ENCODE measurements at places on chromosomes 5 and 9.

DNA sequence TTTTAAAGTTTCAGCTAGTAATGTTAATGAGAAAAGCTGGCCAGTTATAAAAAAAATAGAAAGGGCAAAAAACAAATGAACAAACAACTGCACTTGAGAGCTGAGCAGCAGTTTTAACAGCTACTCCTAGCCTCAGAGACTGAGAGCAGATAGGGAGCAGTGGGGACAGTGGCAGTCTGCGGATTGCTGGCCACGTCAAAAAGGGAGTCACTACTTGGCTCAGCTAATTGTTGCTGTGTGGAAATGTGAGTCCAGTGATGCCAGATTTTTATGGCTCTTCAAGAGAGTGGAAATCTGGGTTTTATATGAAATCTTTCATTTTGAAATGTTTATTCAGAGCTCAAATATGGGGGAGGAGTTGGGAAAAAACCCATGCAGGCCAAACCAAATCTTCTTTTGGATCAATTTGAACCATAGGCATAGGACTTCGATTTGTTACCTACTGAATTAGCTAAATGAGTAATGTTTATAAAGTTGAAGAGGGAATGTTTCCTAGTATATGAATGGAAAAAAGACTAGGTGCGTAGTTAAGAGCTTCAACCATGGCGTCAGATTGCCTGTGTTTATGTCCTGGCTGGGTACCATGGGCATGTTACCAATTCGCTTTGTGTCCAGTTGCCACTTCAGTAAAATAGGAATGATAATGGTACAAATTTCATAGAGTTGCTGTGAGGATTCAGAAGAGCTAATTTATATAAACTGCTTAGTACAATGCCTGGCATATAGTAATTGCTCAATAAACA lies 102.1 kb downstream of the PAM start:
- no peak for DNase-seq

DNA sequence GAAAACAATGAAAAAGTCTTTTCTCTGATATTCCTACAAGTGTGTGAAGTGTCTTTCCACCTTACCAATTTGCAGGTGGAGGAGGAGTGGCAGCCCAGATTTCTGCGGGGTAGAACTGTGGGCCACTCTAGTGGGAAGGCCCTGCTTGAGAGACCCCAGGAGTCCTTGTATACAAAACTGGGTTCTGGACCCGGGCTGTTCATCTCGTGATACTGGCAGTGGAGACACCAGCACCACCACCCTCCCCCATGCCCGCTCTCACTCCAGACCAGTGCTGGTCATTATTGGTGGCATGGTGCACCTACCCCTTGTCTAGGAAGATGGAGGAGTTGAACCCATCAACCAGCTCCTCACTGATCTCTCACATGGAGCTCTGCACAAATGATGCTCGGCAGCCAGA lies 16.2 kb upstream of the TDRD7 start:
- DNase-seq = no peak

DNA sequence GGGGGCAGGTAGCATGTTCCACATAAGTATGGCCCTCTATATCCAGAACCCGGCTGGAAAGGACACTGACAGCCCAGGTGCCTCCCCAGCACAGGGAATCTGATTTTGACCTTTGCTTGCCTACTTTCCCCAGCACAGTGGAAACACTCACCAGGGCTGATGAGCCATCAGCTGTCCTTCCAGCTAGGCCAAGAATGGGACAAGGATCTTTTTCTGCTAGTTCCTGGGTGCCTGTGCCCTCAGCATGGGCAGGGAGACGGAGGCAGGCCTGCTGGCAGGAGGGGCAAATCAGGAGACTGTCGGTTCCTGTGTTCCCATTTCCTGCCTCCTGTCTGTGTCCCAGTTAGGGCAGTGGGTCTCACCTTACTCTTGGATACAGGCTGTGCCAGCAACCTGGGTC lies 1.1 kb downstream of the CYFIP2 start:
- DNase-seq = no peak

GRCh38 chr5:132489871-132490483 lies 596 bp downstream of the IRF1 start:
- no peak for DNase-seq

- DNase-seq = no peak
Measured at GRCh38 chr9:20618361-20618802, 3.9 kb downstream of the MLLT3 start.

- DNase-seq = no peak
Measured at GRCh38 chr5:34620185-34620584, 35.9 kb upstream of the RAI14 start.

DNA sequence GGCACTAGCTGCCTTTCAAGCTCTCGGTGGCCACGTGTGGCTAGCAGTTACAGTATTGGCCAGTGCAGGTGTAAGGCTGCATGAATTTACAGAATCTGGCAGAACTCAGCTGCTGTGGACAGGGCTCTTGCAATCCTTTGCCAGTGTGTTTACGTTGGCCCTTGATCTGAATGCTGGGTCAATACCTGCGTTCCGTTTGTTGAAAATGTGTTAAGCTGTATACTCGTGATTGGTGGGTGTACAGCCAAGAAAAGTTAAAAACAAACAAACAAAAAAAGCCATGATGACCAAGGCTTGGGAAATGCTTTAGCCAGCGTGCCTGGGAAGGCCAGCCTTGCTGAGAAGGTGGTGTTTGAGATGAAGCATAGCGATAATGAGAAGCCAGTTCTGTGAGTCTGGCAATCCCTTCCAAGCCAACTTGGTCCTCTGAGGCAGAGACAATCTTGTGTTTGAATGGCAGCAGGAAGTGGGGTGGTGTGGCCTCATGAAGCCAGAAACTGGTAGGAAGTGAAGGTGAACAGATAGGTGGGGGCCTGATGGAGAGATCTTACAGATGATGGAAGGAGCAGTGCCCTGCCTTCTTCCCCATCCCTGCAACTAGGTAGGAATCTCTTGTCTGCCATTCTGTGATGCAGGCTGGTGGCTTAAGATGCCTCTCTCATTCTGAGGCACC lies 820 bp upstream of the CFAP90 start:
- no peak for DNase-seq

DNA sequence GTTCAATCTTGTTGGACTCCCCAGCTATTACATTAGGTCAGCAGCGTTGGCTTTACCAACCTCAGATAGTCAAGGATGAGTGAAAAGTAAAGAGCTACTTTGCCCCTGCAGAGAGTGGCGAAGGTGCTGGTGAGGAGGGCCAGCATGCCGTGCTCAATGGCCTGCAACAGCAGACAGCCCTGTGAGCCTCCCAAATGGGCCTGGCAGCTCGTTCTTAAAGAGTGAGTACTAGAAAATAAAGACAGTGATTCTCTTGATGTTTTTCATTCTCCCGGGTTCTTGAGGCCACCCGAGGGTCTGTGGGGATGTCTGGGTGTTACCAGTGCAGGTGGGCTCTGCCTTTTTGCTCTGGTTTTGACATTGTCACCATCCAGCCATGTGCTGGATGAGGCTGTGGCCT lies 16.2 kb downstream of the GADD45G start:
- DNase-seq = no peak

- DNase-seq = no peak
Measured at GRCh38 chr9:91117959-91118703, 243.6 kb downstream of the AUH start.

DNA sequence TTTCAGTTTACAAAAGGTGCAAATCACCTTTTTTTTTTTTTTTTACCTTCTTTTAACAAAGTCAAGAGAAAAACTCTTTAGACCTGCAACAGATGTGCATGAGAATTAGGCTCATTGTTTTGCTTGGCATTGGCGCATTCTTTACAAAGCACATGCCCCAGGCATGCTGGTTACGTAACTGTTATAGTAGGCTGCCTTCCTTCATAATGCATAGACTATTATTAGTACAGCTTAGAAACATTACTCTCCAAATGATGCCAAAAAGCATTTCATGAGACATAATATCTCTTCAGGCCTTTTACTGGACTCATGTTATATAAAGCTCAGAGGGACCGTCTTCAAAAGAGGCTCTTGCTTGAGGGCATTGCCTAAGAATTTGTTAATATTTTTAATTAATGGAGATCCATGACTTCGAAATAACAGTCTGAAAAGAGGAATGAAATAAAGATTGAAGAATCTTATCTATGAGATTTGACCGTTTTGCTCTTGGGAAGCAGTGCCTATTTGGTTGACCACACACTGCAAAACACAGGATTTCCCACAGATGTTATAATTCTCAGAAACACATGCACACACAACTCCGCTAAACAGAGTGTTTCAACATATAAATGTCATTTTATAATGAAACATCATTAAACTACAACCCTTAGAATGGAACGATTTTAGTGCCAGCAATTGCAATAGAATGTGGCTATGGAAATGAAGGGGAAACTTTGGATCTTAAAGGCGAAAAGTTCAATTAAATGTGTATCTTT lies 478.7 kb downstream of the PRR16 start:
- no peak for DNase-seq

GRCh38 chr9:133058550-133059320 lies 3.0 kb upstream of the CEL start:
- no peak for DNase-seq

GRCh38 chr9:93123561-93124283 lies 10.3 kb downstream of the NINJ1 start:
- DNase-seq = no peak

DNA sequence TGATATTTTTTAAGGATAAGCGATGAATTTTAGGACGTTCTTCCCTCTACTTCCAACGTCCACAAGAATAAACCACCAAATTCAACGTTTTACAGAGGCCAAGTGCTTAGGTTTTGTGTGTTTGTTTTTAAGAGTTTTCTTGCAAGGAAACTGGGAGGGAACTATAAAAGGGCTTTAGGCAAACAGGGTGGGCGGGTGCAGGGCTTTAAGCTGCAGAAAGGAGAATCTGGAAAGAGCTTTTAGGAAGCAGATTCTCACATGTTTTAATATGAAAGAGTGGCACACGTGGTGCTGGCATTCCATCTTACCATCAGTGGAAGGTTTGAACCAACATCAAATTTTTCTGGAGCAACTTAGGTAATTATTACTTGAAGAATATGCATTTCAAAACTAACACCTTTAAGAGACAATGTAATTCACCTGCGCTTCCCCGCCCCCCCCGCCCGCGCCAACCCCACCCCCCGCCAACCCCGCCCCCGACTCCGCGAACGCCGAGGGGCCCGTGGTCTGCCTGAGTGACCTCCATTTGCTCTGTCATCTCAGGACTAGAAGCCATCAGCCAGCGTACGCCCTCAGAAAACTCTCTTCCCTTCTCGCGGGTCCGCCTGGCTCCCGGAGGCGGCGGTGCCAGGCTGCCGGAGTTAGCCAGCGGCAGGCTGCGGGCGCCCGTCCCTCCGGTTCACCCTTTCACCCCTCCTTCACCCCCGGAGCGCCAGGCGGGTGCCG lies 911 bp upstream of the PIK3R1 start:
- no peak for DNase-seq

DNA sequence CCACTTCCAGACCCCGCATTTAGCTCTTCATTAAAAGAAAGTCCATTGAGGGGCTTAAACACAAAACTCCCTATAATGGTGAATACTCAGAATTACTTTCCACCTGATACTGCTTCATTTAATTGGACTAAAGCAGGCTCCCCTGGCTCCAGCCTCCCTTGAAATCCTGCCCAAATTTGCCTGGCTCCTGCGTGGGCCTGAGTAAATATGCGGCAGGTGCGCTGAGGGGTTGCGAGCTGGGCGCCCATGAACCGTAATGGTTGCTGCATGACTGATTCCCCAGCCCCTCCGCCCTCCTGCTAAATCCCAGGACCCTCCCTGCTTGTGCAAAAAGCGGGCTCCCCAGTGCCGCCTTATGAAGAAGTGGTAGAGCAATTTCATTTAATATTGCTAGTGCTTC lies 639.7 kb downstream of the BNC2 start:
- no peak for DNase-seq

- no peak for DNase-seq
Measured at GRCh38 chr9:130010151-130010988, 32.6 kb downstream of the FNBP1 start.

DNA sequence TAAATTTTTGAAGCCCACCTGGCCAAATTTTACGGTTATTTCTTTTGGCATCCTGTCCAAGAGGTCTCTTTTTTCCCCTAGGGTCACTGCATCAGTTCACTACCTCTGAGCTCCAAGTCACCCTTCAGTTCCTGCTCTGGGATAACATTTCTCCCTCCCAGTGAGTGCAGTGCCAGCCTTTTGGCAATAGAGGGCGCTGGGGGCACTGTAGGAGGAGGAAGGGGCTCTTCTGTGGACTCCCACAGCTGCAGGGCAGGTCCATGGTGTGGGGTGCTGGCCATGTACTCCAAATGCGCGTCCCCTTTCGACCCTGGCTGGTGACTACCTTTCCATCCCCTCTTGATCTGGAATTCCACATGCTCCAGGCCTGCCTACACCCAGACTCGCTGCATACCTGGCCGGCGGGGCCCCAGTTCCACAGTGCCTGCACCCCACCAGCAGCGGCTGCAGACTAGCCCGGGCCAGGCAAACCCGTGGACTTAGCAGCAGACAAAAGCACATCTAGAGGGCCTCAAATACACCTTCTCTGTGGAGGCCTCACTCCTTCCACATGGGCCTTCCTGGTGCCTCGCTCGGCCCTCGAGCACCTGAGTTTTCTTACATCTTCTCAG lies 20.3 kb upstream of the NINJ1 start:
- DNase-seq = no peak

- DNase-seq = no peak
Measured at GRCh38 chr5:82168294-82168693, 109.9 kb downstream of the RPS23 start.

DNA sequence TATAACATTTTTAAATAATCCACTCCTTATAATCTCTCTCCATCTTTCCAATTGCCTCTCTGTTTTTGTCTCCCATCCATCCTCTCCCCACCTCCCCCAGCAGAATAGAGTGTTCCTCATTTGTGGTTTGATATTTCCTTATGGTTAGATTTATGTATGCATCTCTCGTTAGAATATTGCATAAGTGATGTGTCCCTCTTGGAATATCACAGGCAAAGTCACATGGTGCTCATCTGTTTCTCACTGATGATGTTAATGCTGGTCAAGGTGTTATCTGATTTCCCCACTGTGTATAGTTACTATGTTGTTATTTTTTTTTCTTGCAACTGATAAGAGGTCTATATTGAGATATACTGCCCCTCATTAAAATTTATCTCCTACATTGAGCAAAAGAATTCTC lies 3.1 kb upstream of the LRRC70 start:
- no peak for DNase-seq

GRCh38 chr5:178077751-178078150 lies 35.6 kb upstream of the N4BP3 start:
- no peak for DNase-seq

GRCh38 chr5:57450991-57451876 lies 31.4 kb downstream of the ACTBL2 start:
- DNase-seq = no peak

DNA sequence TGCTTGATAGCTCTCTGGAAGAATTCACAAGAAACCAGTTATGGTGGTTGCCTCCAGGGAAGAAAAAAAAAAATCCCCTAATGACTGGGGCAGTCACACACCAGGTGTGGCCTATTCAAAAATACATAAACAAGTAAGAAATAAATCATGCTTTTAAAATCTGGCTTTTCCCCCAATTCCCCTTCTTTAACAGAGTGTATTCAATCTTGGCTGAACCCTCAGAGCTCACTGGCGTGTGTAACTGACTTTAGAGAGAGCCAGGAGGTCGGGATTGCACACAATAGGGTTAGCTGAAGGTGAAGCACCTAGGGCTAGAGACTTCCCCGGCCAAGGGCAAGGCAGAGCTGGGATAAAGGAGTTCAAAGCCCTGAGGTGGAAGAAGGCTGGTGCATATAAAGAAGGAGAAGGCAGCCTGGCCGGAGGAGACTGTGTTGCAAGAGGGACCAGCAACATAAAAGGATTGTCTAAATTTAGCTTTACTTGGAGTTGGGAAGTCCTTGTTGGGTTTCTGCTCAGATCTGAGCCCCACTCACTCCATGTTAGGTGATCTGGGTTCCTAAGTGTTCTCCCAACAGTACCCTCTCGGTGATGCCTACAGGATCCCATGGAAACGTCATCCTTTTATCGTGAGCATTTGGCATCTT lies 19.7 kb downstream of the FNBP1 start:
- DNase-seq = no peak

- DNase-seq = peak; percentile 49
Measured at GRCh38 chr9:35756275-35757225, 2.5 kb upstream of the MSMP start.

Measured in stimulated activated CD8-positive, alpha-beta memory T cell treated with anti-CD3 and anti-CD28 coated beads, Interleukin-4, amount 100 ng/mL, for 4 hours (primary cell).